Liver (tissue), 10 donors: ENCODE measurements at places on chromosomes 11 and 22. TPM values are rescaled to one million over a fixed set of nuclear protein-coding genes. Genes with fewer than 3 reads are reported as not detected.

UBE4A gene
- total RNA-seq: 24.7 TPM

SPA17 gene
- 3.2 TPM for total RNA-seq

KLHDC7B gene
- 0.08 TPM for total RNA-seq

SELENOO gene
- 58.9 TPM for total RNA-seq

RIMBP3C gene
- total RNA-seq: 0.05 TPM

MS4A12 gene
- total RNA-seq: not detected

BCL2L13 gene
- 25.6 TPM for total RNA-seq

DNA sequence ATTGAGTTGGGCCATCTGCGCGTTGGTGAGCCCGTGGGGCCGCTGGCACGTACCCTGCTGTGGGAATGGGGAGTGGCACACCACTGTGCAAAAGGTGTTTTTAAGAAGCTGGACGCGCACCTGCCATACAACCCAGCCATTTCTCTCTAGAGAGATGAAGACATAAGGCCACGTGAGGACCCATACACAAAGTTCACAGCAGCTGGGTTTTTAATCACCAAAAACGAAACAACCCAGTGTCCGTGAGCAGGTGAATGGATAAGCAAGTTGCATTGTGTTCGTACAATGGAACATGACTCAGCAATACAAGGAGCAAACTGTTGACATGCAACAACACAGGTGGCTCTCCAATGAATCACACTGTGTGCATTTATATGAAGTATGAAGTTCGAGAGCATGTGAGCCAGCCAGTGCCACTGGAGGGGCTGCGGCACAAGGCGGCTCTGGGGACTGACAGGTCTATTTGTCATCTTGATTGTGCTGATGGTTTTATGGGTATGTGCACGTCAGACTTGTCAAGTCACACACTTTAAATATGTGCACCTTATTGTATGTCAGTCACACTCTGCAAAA lies 30.6 kb upstream of the PANX2 start:
- H3K4me3 ChIP-seq: no peak overlapping the region
- peaks cover 21% of the 10 kb centered on the region for H3K4me1 ChIP-seq
- H3K27ac ChIP-seq: no peak overlapping the region
- DNase-seq: no peak

GRCh38 chr11:2508793-2509192 lies 64.0 kb downstream of the KCNQ1 start:
- H3K36me3 ChIP-seq: no peaks in the 10 kb centered on the region
- H3K27ac ChIP-seq: no peak overlapping the region
- DNase-seq: no peak

DNA sequence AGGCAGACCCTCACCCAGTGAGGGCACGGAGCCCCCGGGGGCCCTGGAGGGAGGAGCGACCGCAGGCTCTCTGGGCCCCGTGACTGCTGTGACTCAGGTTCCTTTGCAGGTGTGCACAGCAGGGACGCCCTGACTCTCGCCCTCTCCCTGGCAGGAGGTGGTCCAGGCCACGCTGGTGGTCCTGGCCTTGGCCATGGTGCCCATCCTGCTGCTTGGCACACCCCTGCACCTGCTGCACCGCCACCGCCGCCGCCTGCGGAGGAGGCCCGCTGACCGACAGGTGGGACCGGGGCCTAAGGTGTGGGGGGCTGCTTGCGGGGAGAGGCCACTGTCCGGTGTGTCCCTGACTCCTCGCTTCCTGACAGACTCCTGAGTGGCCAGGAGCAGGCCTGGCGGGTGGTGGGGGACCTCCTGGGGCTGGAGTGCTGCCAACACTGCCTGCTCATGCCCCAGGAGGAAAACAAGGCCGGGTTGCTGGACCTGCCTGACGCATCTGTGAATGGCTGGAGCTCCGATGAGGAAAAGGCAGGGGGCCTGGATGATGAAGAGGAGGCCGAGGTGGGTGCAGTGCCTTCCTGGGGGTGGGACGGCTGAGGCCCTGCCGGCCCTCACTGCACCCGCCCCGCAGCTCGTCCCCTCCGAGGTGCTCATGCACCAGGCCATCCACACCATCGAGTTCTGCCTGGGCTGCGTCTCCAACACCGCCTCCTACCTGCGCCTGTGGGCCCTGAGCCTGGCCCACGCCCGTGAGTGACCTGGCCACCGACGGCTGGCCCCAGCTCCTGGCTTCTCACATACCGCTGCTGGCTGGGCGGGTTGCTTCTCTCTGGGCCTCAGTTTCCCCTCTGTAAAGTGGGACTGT lies 10.9 kb downstream of the TCIRG1 start:
- no peaks in the 10 kb centered on the region for H3K27me3 ChIP-seq
- no peaks in the 10 kb centered on the region for H3K4me1 ChIP-seq
- H3K36me3 ChIP-seq: peaks cover 60% of the 10 kb centered on the region

GRCh38 chr11:68016904-68017817 lies 7.0 kb downstream of the ALDH3B1 start:
- no peaks in the 10 kb centered on the region for H3K36me3 ChIP-seq
- no peak overlapping the region for H3K27ac ChIP-seq
- no peak for DNase-seq
- H3K4me3 ChIP-seq: no peak overlapping the region
- H3K27me3 ChIP-seq: no peaks in the 10 kb centered on the region

GRCh38 chr11:120431633-120432032 lies 79.9 kb upstream of the GRIK4 start:
- no peak overlapping the region for H3K27ac ChIP-seq
- no peaks in the 10 kb centered on the region for H3K27me3 ChIP-seq
- no peak for DNase-seq

DNA sequence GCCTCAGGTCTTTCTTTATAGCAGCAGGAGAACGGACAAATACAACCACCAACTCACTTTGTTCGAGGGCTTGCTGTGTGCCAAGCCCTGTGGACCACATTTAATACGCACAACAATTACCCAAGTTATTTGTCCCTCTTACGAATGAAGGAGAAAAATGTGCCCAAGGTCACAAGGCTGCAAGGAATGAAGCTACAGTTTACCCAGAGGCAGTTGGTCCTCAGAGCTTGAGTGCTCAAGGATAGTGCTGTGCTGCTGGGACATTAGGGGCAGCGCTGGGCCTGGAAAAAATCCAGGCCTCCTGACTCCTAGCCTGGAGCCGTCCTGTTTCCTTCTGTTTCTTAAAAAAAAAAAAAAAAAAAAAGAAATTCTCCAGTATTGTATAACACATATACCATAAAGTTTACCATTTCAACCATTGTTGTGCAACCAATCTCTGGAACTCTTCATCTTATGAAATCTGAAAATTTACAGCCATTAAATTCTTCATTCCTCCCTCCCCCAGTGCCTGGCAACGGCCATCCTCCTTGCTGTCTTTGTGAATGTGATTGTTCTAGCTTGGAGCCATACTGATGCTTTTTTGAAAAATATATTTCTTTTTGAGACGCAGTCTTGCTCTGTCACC lies 1.0 kb upstream of the C11orf86 start:
- no peaks in the 10 kb centered on the region for H3K27me3 ChIP-seq
- H3K4me3 ChIP-seq: no peak overlapping the region
- H3K36me3 ChIP-seq: no peaks in the 10 kb centered on the region
- no peak overlapping the region for H3K27ac ChIP-seq
- H3K4me1 ChIP-seq: peaks cover 21% of the 10 kb centered on the region

- H3K27ac ChIP-seq: no peak overlapping the region
- no peak overlapping the region for H3K4me3 ChIP-seq
- no peaks in the 10 kb centered on the region for H3K27me3 ChIP-seq
- H3K4me1 ChIP-seq: peaks cover 5% of the 10 kb centered on the region
- H3K36me3 ChIP-seq: peaks cover 43% of the 10 kb centered on the region
- no peak for DNase-seq
Measured at GRCh38 chr11:47163898-47164297, 12.8 kb downstream of the ARFGAP2 start.

DNA sequence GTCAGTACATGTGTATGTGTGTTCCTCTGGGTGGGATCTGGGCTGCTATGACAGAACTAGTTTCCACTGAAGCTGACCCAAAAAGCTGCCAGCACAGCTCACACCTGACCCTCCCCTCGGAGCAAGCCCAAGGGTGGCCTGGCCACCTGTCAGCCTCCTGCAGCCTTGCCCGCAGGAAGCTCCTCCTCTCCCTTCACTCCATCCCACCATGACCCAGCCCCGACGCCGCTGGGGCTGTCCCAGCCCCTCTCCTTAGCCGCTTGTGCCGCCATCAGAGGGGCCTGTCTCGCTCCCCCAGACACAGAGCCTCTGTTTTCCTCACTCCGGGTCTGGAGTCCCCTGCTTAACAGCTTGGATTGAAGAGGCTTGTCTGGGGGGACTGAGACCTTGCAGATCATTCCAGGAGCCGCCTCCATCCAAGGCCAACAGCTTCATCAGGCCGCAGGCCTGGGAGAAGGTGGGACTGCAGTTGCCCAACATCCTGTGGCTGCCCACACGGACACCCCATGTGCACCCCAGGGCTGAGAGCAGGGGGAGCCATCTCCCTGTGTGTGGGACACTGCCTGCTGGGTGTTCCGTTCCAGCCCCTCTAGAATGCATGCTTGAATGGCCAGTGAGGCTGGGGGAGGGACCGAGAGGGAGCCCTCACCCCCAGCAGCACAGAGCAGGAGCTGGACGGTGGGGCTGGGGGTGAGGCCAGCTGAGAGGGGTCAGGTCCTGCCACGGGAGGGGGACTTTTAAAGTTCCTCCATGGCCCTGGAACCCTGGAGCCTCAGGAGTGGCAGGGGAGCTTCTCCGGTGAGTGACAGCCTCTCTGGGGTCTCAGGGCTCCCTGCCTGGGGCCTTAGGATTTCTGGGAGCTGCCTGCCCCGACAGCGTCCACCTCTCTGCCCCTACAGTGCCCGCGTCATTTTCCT lies 696 bp downstream of the MRGPRF start:
- H3K36me3 ChIP-seq: no peaks in the 10 kb centered on the region
- DNase-seq: no peak
- peak overlapping the region; percentile 55 for H3K27ac ChIP-seq
- H3K4me1 ChIP-seq: peaks cover 25% of the 10 kb centered on the region

DNA sequence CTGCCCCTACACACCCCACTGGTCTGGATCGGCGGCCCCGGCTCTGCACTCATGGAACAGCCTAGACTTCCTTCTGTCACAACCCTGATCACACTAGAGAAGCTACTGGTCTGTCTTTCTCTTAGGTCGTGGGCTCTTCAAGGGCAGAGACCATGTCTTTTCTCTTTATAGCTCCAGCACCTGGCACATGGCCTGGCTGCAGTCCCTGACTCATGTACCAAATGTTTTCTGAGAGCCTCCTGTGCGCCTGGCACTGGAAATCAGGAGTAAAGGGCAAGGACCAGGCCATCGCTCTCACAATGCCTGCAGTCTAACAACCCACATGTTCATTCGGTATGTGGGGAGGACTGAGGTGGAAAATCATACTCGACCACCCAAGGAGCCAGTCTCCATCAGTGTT lies 7.5 kb downstream of the ASCC2 start:
- peak overlapping the region; percentile 51 for H3K27ac ChIP-seq
- DNase-seq: no peak
- H3K4me3 ChIP-seq: no peak overlapping the region
- peaks cover 32% of the 10 kb centered on the region for H3K4me1 ChIP-seq
- no peaks in the 10 kb centered on the region for H3K27me3 ChIP-seq
- peaks cover 8% of the 10 kb centered on the region for H3K36me3 ChIP-seq

GRCh38 chr22:22616636-22617035 lies 27.8 kb upstream of the GGTLC2 start:
- H3K27me3 ChIP-seq: no peaks in the 10 kb centered on the region
- H3K27ac ChIP-seq: no peak overlapping the region
- H3K4me3 ChIP-seq: no peak overlapping the region
- H3K36me3 ChIP-seq: no peaks in the 10 kb centered on the region
- H3K4me1 ChIP-seq: no peaks in the 10 kb centered on the region

- no peak overlapping the region for H3K4me3 ChIP-seq
- peaks cover 45% of the 10 kb centered on the region for H3K36me3 ChIP-seq
- peaks cover 5% of the 10 kb centered on the region for H3K4me1 ChIP-seq
- no peak for DNase-seq
Measured at GRCh38 chr22:27853424-27853823, 51.9 kb upstream of the MN1 start.

- H3K27ac ChIP-seq: no peak overlapping the region
- H3K4me3 ChIP-seq: no peak overlapping the region
- H3K36me3 ChIP-seq: peaks cover 46% of the 10 kb centered on the region
- H3K4me1 ChIP-seq: no peaks in the 10 kb centered on the region
Measured at GRCh38 chr11:68560216-68560615, 99.7 kb downstream of the PPP6R3 start.

DNA sequence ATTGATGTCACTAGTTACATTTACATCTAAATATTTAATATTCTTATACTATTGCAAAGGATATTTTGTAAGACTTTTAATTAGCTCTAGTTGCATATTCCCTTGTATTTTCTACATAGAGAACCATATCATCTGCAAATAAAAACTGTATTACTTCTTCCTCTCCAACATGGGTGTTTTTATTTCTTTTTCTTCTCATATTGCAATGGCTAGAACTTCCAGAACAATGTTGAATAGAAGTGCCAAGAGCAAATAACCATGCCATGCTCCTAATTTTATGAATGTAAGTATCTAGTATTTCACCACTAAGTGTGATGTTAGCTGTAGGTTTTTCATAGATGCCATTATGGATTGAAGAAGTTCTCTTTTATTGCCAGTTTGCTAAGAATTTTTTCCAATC lies 321.8 kb upstream of the NCAM1 start:
- DNase-seq: no peak
- H3K27me3 ChIP-seq: no peaks in the 10 kb centered on the region
- H3K4me1 ChIP-seq: no peaks in the 10 kb centered on the region
- no peaks in the 10 kb centered on the region for H3K36me3 ChIP-seq

GRCh38 chr22:50568626-50569025 lies 5.9 kb upstream of the SYCE3 start:
- no peak overlapping the region for H3K4me3 ChIP-seq
- H3K27ac ChIP-seq: peak overlapping the region; percentile 96
- H3K4me1 ChIP-seq: peaks cover 12% of the 10 kb centered on the region
- no peaks in the 10 kb centered on the region for H3K27me3 ChIP-seq

- no peaks in the 10 kb centered on the region for H3K27me3 ChIP-seq
- H3K27ac ChIP-seq: no peak overlapping the region
- no peaks in the 10 kb centered on the region for H3K4me1 ChIP-seq
- no peaks in the 10 kb centered on the region for H3K36me3 ChIP-seq
Measured at GRCh38 chr11:45817191-45817590, 12.2 kb downstream of the SLC35C1 start.

DNA sequence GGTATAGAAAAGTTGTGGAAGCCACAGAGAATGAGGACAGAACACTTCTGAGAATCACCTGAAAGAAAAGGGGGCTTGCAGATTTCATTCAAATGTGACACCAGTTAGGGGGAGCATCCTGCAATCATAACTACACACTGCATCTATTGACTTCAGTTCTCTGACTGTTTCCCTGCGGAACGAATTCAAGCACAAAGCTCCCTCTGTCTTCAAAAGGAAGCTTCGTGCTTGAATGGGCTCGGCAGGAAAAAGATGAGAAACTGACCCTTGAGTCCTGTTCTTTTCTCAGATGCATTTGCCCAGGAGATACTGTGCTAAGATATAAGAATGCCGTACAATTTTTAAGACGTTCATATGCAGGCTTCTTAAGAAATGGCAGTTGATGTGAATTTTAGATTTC lies 2000.4 kb upstream of the RAG2 start:
- no peaks in the 10 kb centered on the region for H3K27me3 ChIP-seq
- no peak for DNase-seq
- H3K4me1 ChIP-seq: no peaks in the 10 kb centered on the region
- H3K27ac ChIP-seq: no peak overlapping the region
- H3K36me3 ChIP-seq: no peaks in the 10 kb centered on the region

- no peaks in the 10 kb centered on the region for H3K36me3 ChIP-seq
- no peak for DNase-seq
- H3K27ac ChIP-seq: no peak overlapping the region
- no peaks in the 10 kb centered on the region for H3K27me3 ChIP-seq
- H3K4me3 ChIP-seq: no peak overlapping the region
- H3K4me1 ChIP-seq: no peaks in the 10 kb centered on the region
Measured at GRCh38 chr11:116114198-116114651, 610.0 kb upstream of the CADM1 start.

GRCh38 chr11:26860895-26861294 lies 133.0 kb upstream of the FIBIN start:
- H3K36me3 ChIP-seq: no peaks in the 10 kb centered on the region
- H3K4me3 ChIP-seq: no peak overlapping the region
- no peaks in the 10 kb centered on the region for H3K27me3 ChIP-seq
- no peak for DNase-seq
- H3K27ac ChIP-seq: no peak overlapping the region
